Activated B cell treated with CpG ODN at 0.5 μM for 24 hours (primary cell): ENCODE measurements at places on chromosomes 5 and 9.

GRCh38 chr5:83277154-83277553 is 194.4 kb upstream of the VCAN start:
- no peak for DNase-seq

GRCh38 chr5:6829150-6829784 is 116.0 kb downstream of the TENT4A start:
- DNase-seq: no peak

GRCh38 chr9:87643107-87643650 is 82.7 kb upstream of the CTSL start:
- no peak for DNase-seq

- DNase-seq: no peak
Measured at GRCh38 chr5:85823462-85824426, 794.0 kb upstream of the COX7C start.

- no peak for DNase-seq
Measured at GRCh38 chr5:132775476-132775961, 1.5 kb downstream of the SEPTIN8 start.

DNA sequence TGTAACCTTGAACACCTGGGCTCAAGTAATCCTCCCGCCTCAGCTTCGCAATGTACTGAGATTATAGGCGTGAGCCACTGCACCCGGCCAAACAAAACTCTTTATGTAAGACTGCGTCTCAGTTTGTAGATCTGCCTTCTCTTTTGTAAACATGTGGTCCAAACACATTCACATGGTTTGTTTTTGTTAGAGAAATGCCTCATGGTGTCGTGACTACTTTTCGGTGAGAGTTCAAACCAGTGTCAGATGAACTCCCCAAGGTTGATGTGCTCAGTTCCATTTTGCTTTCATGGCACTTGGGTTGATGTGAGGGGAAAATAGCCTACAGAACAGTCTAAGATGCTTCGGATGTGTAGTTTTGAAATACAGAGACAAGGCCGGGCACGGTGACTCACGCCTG is 231.6 kb downstream of the GOLPH3 start:
- no peak for DNase-seq

DNA sequence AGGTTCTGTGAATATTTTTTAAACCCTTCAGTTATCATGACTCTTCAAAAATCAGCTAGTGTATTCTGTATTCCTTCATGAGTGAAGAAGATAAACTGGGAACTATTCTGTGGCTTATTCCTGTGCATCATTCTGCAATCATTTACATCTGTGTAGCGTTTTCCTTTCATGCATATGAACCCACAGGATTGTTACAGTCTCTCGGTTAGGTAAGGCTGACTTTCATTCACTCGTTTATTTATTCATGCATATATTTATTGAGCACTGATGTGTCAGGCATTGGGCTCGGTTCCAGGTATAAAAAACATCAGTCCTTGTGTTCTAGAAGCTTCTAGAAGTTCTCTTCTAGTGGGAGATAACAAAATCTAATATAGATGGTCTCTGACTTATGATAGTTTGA is 318.4 kb downstream of the MAN2A1 start:
- DNase-seq: no peak

DNA sequence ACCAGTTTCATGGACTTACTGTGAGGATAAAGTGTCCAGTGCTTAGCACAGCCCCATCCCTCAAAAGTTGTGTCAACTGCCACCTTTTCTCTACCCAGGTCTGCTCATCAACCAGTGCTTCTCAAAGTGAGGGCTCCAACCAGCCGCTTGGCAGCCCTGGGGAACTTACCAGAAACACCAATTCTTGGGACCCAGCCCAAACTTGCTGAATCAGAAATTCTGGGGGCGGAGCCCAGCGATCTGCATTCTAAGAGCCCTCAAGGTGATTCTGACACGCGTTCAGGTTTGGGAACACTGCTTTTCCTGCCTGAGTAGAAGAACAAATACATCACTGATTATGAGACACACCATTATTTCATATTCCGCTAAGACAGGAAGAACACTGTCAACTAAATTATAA is 132.0 kb downstream of the NSG2 start:
- no peak for DNase-seq

DNA sequence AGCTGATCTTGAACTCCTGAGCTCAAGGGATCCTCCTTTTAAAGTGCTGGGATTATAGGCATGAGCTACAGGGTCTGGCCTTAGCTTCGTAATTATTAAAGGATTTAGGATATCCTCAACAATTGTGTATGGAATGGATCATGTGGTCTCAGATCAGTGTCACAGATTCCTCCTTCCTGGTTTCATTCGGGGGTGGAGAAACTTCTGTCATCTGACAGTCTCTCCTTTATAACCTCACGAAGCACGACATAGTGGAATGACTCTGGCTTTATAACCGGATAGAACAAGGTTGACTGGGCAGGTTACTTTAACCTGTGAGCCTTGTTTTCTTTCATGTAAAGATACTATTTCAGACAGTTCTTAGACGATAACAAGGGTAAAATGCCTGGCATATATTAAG is 4.4 kb upstream of the GNG10 start:
- no peak for DNase-seq

GRCh38 chr9:133204335-133204992 is 4.6 kb downstream of the OBP2B start:
- no peak for DNase-seq

- no peak for DNase-seq
Measured at GRCh38 chr5:135600971-135601381, 22.2 kb upstream of the CXCL14 start.

DNA sequence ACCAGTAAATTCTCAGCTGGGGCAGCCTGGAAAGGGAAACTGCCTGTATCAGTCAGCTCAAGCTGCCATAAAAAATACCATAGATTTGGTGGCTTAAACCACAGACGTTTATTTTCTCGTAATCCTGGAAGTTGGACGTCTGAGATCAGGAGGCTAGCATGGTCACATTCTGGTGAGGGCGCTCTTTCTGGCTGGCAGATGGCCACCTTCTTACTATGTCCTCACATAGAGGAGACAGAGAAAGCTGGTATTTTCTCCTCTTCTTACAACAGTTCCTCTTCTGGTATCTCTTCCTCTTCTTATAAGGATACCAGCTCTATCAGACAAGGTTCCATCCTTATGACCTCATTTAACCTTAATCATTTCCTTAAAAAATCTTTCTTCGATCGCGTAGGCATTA is 50.5 kb upstream of the RFX3 start:
- DNase-seq: no peak

DNA sequence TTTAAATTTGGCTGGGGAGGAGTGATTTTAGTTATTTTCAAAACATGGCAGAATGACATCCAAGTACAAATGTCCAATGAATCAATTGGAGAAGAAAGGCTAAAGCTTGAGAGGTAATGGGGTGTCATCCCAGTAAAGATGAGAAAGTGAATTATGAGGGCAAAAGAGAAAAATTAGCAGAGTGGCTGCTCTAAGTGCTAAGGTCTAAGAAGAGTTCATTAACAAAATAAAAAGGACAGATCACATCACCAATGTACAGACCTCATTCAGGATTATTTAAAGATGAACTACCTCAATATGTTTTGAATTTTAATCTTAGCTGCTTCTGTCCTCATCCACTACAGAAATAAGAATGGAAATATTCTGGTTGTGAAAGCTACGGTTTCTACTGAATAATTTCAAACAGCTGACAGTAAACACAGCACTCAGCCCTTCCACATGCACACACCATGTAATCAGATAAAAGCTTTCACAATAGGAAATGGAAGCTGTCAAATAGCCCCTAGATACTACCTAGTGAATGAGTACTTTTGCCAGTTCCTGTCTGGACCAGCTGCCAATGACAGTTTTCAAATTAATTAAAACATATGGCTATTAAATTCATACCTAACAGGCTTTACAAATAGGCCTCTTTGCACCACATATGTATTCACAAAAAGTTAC is 171.5 kb downstream of the SSBP2 start:
- no peak for DNase-seq

DNA sequence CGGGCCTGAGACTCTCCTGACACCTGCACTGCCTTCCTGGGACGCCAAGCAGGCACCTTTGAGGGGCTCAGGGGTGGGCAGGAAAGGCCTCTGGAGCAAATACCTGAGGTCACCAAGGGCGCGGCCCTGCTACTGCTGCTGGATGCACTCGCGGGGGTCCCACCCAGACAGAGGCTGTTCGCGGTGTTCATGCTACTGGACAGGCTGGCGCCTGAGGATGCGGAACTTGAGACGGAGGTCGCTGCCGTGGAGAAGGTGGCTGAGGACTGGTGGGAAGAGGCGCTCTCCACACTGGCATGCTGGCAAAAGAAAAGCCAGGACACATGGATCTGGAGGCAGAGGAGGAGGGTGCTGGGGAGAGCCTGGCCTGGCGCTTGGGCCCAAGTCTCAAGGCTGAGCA is 110.7 kb downstream of the UBE2R2 start:
- DNase-seq: no peak

DNA sequence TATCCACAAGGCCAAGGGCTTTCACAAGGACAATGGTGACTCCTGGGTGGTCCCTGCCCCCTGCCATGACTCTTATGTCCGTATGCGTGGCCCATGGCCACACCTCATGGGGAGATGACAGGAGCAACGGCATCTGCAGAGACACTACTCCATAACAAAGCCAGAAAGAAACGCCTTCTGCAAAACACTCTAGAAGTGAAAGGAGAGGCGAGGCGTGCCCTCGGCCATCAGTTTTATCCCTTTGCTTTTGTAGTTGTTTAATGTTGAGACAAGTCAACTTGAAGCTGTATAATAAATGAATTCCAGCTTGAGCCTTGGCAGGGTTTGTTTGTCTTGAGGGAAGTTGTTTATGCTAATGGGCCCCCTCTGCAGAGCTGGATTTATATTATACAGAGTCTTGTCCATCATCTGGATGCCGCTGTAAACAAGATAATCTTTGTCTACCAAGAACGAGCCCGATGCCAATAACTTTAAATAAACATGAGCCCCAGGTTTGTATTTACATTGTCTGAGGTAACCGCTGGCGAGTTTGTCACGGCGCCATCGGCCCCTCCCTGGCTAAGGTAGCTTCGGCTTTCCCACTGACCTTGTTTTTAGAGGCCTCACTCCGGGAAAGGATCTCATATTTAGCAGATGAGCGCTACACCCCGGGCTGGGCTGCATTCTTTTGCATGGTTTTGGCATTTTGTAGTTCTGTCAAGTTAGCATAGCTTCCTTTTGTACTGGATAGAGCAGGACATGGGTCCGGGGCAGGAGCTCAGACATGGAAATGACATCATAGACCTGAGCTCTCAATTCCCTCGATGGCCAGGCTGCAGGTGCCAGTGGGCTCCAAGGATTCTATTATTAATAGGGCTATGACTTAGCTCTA is 165.3 kb downstream of the ERCC6L2 start:
- no peak for DNase-seq

GRCh38 chr5:36237751-36238150 is 4.0 kb downstream of the NADK2 start:
- DNase-seq: no peak
